ENCODE measurements at places on chromosomes 3 and 15.

DNA sequence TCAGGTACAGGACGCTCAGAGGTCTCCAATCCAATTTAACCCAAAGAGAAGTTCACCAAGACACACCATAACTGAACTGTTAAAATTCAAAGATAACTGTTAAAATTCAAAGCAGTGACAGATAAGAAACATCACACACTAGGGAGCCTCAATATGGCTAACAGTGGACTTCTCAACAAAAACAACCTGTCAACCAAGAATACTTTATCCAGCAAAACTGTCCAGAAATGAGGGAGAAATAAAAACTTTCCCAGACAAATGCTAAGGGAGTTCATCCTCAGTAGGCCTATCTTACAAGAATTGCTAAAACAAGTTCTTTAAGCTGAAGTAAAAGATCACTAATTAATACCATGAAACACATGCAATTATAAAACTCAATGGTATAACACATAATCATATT is 36.3 kb upstream of the MYLK start:
- no peak for DNase-seq

- no peak for DNase-seq
These were observed 107.3 kb upstream of the PRR20G start for GRCh38 chr3:127394984-127395662.

- no peak for DNase-seq
These were observed 780 bp upstream of the ACAD9 start for GRCh38 chr3:128878556-128879124.

- no peak for DNase-seq
These were observed 127.6 kb upstream of the LPP start for GRCh38 chr3:188026191-188026968.

DNA sequence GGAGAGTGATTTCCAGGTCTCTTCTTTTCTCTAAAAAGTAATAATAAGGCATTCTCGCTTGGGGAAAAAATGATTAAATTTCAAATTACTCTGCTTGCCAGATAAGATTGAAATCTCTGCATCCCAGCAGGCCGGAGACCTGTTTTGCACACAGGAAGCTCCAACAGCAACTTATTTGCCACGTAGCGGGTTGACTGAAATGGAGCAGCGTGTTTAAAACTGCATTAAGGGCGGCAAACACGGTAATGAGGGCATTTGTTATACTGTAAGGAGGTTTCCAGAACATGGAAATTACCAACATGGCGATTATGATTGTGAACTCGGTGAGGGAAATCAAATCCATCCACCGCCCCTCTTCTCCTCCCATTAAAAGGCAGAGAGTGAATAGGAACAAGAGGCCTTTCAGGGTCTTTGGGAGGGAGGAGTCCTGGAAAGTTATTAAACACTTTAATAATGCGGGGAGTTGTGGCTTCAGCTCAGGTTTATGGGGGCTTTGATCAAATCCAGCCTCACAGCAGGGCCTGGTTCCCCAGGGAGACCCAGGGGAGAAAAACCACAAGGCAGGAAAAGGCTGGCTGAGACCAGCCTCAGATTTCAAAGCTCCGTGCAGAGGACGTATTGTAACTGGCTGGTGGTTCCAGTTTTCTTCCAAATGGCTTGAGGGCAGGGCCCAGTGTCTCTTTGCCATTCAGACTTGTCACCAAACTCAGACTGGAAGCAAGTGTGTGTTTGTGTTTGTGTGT is 242.3 kb downstream of the TLE3 start:
- DNase-seq: no peak

DNA sequence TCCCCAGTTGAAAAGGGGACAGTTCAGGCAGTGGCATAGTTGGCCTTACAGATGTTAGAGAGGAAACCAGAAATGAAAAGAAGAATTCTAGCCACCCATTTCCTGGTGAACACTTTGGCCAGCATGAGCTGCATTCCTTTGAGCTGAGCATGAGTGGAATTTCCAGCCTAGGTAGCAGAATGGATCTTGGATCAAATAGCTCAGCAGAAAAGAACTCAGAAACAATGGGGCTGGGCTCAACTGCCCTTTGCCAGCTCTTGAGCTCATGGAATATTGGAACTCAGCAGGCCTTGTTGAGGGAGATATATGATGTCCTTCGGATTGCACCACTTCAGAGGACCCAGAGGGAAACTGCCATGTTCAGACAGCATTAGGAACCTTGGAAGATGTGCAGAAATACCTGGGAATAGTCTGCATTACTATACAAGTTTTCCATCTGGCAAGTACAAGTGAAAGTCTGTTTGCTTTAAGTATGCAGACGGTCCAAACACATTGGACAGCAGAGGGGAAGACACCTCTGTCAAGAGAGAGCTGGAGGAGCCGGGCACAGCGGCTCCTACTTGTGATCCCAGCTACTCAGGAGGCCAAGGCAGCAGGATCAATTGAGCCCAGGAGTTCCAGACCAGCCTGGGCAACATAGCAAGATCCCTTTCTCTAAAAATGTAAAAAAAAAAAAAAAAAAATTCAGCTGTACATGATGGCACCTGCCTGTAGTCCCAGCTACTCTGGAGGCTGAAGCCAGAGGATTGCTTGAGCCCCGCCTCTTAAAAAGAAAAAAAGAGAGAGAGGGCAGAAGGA is 3.1 kb upstream of the CDV3 start:
- DNase-seq: no peak

DNA sequence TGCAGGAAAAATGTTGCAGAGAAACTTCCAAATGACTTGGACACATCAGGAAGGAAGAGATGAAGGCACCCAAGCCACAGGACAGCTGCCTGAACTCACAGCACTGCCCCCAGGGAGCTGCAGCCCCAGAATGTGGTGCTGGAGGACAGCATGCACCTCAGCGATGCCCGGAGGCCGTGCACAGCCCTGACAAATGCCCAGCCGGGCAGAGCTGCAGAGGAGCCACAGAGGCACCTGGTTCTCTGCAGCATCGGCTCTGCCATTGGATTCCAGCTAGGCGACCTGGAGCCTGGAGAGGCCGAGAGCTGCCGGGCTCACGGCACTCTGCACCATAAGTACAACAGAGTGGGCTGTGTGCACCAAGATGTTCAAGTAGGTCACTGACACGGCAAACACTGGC is 97.5 kb downstream of the OCA2 start:
- no peak for DNase-seq

GRCh38 chr3:61876797-61877196 is 315.4 kb downstream of the PTPRG start:
- DNase-seq: no peak

- DNase-seq: no peak
These were observed 6.9 kb upstream of the UBE2E1 start for GRCh38 chr3:23798876-23799275.

GRCh38 chr3:108202834-108203233 is 19.4 kb downstream of the IFT57 start:
- DNase-seq: no peak

DNA sequence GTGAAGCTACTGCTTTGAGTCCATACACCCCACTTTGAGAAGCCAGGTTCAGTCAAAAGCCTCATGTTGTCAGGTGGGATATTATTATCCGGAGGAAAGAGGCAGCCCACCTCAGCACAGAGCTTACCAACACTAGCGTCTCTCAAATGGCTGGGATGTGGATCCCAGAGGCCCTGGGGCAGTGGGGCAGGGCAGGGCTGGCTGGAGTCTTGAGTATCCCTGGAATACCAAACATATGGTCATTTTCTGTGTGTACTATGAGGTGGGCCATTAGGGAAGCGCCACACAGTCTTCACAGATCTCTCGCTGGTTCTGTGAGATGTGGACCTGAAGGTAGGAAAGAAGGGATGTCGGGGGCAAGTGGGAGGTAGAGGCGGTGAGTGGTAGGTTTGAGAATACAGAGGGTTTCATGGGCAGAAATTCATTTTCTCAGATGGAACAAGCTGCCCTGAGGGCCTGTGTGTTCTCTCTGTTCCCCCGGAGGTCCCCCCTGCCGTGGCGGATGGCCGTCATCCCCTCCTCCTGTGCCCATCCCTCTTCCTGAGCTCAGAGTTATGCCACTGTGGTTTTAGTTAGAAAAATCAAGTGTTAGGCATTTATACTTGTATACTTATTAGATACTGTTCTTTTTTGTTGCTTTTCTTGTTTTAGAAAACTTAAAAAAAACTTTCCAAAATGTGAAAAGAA is 66.4 kb downstream of the USP13 start:
- no peak for DNase-seq

DNA sequence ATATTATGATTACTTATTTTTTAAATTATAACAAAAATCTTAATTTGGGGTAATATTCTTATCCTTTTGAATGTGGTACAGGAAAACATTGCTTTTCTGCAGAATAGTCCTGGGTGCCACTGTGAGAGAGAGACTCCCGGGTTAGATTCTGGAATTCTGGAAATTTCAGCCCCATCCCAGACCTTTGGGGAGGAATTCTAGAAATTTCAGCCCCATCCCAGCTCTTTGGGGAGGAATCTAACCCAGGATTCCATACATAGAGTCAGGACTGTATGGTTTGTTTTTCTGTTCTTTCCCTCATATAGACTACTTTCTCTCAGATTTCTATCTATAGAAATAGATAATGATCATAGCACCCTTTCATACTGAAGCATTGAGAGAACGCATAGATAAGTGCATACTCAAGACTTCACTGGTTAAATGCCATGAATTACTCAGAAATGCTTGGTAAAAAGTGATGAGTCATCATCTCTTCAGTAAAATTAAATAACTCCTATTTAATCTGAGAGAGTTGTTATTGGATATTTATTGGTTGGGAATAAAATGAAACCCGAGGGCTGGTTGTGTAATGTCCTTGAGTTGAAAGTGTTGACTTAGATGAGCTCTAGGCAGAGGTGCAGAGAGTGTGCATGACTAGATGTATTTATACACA is 8.3 kb downstream of the EIF2AK4 start:
- DNase-seq: no peak

GRCh38 chr3:16396202-16396601 is 117.3 kb downstream of the RFTN1 start:
- DNase-seq: no peak

DNA sequence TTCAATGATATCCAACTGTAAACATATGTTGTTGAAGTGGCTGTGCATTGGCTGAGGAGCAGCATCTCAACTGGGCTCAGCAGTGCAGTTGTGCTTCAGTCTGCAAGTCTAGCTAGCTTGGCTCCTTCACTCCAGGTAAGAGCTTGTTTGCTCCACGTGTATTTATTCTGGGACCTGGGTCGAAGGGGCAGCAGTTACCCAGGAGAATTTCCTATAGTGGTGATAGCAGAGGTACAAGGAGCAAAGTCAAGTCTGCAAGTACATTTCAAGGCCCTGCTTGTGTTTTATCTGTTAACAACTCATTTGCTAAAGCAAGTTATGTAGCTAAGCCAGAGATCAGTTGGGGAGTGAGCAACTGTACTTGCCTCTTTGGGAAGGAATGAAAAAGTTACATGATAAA is 286.2 kb upstream of the UMPS start:
- DNase-seq: no peak

DNA sequence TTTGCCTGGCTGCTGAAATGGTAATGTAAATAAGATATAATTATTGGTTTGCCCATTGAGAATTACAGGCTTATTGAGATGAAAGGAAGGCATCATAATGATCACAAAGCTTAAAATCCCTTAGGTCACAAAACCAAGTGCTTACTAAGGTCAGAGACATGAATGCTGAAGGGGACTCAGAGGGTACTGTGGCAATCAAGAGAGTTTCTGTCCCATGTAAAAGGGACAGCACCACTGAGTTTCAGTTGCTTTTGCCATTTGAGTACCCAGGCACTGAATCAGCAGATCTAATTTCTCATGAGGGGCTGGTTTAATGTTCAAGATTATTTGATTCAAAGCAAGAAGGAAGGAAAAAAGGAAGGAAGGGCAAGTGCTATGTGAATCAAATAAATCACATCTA is 127.0 kb downstream of the PLOD2 start:
- DNase-seq: no peak

DNA sequence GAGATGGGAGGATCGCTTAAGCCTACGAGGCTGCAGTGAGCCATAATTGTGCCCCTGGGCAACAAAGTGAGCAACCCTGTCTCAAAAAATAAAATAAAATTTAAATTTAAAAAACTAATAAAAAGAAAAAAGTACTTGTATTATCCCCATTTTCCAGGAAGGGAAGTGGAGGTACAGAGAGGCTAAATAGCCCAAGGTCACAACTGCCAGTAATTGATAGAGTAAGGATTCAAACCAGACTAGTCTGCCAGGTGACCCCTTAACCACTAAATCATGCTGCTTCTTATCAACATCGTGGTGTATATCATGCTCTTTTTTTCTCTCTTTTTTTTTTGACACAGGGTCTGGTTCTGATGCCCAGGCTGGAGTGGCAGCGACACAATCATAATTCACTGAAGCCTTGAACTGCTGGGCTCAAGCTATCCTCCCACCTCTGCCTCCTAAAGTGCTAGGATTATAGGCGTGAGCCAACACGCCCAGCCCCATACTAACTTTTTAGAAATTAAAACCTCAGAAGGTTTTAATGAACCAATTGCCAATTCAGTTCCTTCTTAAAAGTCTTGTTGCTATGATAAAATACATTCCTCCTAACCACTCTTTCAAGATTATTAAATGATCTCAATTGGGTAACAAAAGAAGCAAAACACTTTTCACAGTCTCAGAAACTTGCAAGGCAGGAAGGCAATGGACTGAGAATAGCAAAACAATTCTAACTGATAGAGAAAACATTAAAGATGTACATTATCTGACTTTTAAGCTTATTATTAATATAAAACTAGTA is 30.5 kb downstream of the HERC1 start:
- DNase-seq: no peak

DNA sequence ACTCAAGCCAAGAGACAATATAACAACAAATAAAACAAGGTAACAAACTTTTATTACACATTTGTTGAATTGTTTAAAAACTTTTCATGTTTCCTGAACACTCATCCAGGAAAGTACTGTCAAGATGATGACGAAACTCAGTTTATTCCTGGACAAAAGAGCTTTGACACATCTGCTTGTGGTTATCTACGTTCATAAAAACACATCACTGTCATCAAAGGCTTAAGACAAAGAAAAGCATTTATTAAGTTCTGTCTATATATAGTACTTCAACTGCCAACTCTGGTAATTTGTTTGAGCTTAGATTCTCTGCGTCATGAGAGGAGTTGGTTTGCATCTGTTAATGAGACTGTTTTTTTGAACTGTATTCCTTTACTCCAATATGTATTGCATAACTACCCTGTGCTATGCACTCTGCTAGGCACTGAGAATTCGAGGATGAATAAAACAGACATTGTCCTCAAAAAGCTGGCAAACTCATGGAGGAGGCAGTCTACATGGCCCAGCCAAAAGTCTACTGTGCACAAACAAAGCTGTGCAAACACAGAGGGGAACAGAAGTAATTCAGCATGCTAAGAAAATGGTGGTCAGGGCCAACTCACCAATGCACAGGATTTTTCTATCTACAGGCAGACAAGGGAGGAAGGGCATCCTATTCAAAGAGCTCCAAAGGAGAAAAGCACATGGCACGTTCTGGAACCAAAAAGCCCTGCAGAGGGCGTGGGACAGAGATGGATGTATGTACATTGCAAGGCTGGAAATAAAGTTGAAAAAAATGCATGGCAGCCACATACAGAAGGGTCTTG is 21.5 kb downstream of the PLD1 start:
- no peak for DNase-seq

GRCh38 chr15:63971427-63971805 is 74.9 kb downstream of the DAPK2 start:
- DNase-seq: no peak
